H1 (cell line): ENCODE measurements at places on chromosomes 5 and 9. TPM values are rescaled to one million over a fixed set of nuclear protein-coding genes. Genes with fewer than 3 reads are reported as not detected.

The NTNG2 gene
- total RNA-seq: 0.52 and 1.4 TPM in 2 replicates

DNA sequence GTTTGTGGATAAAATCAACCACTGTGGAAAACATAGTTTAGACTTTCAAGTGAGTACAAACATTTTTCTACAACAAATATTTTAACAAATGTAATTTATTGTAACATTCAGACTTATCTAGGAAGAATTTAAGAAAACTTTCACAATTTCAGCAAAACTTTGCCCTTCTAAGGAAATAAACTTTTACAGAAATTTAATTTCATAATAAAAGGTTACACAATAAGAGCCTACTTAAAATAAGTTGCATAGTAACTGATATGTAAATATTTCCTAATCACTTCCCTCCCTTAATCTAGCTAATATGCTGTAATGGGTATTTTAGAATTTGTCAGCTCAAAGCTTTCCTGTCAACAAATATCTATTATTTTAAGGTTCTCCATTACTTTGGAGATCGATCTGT lies 1899.9 kb downstream of the MAT2B start:
- H3K4me3 ChIP-seq: no peak overlapping the region
- no peak for DNase-seq
- no peaks in the 10 kb centered on the region for H3K36me3 ChIP-seq
- no peaks in the 10 kb centered on the region for H3K4me1 ChIP-seq
- H3K27ac ChIP-seq: no peak overlapping the region

The PCDHGA4 gene
- 1.9 and 2.5 TPM in 2 replicates for total RNA-seq

DNA sequence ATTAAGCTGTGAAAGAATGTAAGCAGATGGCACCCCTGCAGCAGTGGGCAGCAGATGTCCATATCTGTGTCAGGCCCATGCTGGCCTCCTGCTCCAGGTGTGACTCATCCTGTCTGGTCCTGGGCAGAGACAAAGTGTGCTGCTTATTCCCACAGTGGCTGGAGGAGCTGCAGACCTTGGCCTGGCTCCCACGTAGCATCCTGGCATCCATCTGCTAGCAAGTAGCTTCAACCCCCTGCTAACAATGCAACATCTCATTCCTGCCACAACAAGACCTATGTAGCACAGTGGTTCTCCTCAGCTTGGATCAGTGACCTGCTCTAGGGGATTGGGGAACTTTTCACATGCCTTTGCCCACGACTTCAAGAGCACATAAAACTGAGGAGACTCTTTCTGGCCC lies 126.4 kb upstream of the SLC12A2 start:
- H3K27me3 ChIP-seq: no peaks in the 10 kb centered on the region
- no peak for DNase-seq
- H3K36me3 ChIP-seq: no peaks in the 10 kb centered on the region
- no peak overlapping the region for H3K4me3 ChIP-seq
- no peak overlapping the region for H3K27ac ChIP-seq

The FGFR4 gene
- total RNA-seq: 74.3 and 88.4 TPM in 2 replicates

GRCh38 chr5:36815871-36816270 lies 60.7 kb upstream of the NIPBL start:
- no peak overlapping the region for H3K27ac ChIP-seq
- no peaks in the 10 kb centered on the region for H3K36me3 ChIP-seq
- no peaks in the 10 kb centered on the region for H3K27me3 ChIP-seq
- H3K4me1 ChIP-seq: no peaks in the 10 kb centered on the region
- DNase-seq: no peak
- H3K4me3 ChIP-seq: no peak overlapping the region

DNA sequence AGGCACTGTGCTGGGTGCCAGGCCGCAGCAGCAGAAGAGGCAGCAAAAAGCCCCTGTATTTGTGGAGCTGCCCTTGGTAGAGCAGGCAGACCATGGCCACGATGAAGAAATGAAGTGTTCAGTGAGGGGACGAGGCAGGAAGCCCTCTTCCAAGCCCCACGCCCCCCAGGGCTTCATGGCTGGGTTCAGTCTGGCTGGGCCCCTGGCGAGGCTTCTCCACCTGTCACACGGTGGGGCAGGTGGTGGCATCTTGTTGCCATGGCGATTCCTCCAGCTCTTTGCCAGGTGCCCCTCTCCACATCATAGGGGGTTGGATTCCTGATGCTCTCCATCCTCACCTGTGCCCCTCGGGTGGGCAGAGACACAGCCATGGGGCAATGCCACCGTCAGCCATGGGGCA lies 21.5 kb downstream of the ADGRD2 start:
- no peak for DNase-seq
- no peak overlapping the region for H3K27ac ChIP-seq
- H3K27me3 ChIP-seq: peaks cover 3% of the 10 kb centered on the region; the same call in 1 of the 2 replicates
- H3K4me1 ChIP-seq: peaks cover 9% of the 10 kb centered on the region
- no peaks in the 10 kb centered on the region for H3K36me3 ChIP-seq
- no peak overlapping the region for H3K4me3 ChIP-seq

DNA sequence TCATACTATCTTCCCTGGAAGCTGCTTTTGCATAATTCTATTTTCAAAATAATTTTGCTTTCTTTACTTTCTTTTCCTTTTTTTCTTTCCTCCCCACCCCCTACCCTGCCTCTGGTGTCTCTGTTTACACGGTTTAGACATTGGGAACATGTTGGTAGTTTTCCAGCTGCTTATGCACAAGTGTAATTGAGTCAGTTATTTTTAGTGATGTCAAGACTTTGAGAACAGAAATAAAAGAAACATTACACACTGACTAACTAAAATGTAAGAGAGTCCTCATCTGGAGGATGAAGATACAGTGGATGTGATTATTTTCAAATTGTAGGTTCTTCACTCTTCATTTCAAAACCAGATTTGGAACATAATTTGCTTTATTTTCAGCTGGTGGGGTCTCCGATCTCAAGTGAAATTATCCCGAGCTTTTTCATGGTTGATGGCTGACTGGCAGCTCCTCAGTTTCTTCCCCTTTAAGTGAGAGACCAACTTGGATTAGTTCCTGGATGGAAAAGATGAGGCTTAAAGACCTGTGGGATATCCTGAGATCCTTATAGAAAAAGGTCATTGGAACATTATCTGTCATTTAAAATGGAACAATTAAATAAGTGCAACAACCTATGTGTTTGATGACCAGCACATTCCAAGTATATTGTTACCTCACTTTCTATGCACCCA lies 154.4 kb upstream of the ZNF462 start:
- H3K36me3 ChIP-seq: no peaks in the 10 kb centered on the region
- no peaks in the 10 kb centered on the region for H3K4me1 ChIP-seq
- H3K4me3 ChIP-seq: no peak overlapping the region
- no peaks in the 10 kb centered on the region for H3K27me3 ChIP-seq
- no peak for DNase-seq
- H3K27ac ChIP-seq: no peak overlapping the region

The CATSPER3 gene
- 0.48 TPM in 1 of 2 replicates, not detected in the other for total RNA-seq

The TLX3 gene
- total RNA-seq: not detected in 2 replicates

DNA sequence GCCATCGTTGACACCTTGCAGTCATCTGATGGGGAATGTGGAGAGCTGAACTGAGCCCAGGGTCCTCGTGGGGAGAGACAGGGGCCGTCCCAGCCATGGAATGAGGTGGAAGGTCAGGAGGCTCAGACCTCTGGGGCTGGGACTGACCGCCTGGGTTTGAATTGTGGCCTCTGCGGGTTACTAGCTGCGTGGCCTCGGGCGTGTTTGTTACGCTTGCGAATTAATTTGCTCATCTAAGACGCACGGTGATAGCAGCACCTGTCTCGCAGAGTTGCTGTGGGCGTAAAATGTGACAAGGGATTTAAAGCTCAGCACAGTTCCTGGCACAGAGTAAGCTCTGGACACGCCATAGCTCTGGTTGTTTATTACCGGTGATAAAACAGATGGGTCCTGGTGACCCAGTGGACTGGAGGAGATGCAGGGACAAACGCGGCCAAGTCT lies 19.4 kb upstream of the DAB2IP start:
- H3K36me3 ChIP-seq: no peaks in the 10 kb centered on the region
- H3K4me3 ChIP-seq: no peak overlapping the region
- H3K27ac ChIP-seq: no peak overlapping the region
- H3K27me3 ChIP-seq: no peaks in the 10 kb centered on the region
- no peak for DNase-seq

GRCh38 chr5:134289509-134290113 lies 63.7 kb upstream of the PPP2CA start:
- H3K27me3 ChIP-seq: no peaks in the 10 kb centered on the region
- no peaks in the 10 kb centered on the region for H3K36me3 ChIP-seq
- H3K4me1 ChIP-seq: no peaks in the 10 kb centered on the region
- H3K4me3 ChIP-seq: no peak overlapping the region
- no peak overlapping the region for H3K27ac ChIP-seq
- DNase-seq: peak; percentile 46

- no peaks in the 10 kb centered on the region for H3K36me3 ChIP-seq
- H3K4me3 ChIP-seq: no peak overlapping the region
- H3K4me1 ChIP-seq: no peaks in the 10 kb centered on the region
Measured at GRCh38 chr5:60312098-60312497, 387.9 kb downstream of the DEPDC1B start.

GRCh38 chr5:17118631-17119030 lies 98.8 kb upstream of the BASP1 start:
- DNase-seq: no peak
- H3K27ac ChIP-seq: no peak overlapping the region
- H3K4me1 ChIP-seq: peaks cover 6% of the 10 kb centered on the region; the same call in 1 of the 2 replicates
- H3K36me3 ChIP-seq: no peaks in the 10 kb centered on the region
- H3K27me3 ChIP-seq: no peaks in the 10 kb centered on the region
- H3K4me3 ChIP-seq: no peak overlapping the region

The PCDHB11 gene
- 0.86 and 1.4 TPM in 2 replicates for total RNA-seq

The CYSTM1 gene
- total RNA-seq: 25.0 and 28.1 TPM in 2 replicates

- H3K4me3 ChIP-seq: no peak overlapping the region
- DNase-seq: no peak
- H3K36me3 ChIP-seq: no peaks in the 10 kb centered on the region
- H3K4me1 ChIP-seq: no peaks in the 10 kb centered on the region
Measured at GRCh38 chr9:127586096-127586495, 26.0 kb upstream of the STXBP1 start.

DNA sequence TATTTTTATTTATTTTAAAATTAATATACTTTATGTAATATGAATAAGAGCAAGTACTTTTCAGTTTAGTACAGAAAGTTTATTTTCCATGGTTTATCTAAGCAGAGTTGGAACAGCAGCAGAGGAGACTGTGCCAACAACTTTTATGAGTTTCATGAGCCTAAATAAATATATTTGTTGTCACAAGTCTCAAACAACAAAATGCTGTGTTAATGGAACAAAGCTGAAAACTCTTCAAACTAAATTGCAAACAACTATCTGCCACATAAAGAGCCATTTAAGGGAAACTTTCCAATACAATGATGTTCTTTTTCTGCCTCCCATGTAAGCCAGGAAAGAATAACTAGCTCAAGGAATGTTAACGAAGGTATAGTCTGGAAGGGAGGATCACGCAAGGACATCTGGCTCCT lies 96.1 kb downstream of the FBN2 start:
- no peak overlapping the region for H3K27ac ChIP-seq
- H3K36me3 ChIP-seq: no peaks in the 10 kb centered on the region
- H3K4me1 ChIP-seq: no peaks in the 10 kb centered on the region
- H3K27me3 ChIP-seq: no peaks in the 10 kb centered on the region

DNA sequence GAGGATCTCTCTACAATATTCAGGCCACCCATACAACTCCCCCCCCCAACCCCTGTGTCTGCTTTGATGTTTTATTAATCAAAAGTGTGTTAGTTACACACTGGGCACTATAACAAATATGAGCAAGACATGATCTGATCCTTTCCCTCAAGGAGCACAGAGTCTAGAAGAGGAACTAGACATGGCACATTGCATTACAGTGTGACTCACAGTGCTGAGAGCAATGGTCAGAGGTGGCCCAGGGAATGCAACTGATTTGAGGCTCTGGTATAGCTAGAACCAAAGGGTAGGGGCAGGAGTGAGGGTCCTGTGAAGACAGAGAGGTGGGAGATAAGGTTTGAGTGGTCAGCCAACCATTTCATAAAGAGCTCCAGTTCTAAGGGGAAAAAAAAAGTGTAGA lies 539.2 kb downstream of the ACTL7B start:
- no peak overlapping the region for H3K4me3 ChIP-seq
- no peak for DNase-seq

The WASHC1 gene
- total RNA-seq: 10.0 and 10.2 TPM in 2 replicates

- H3K4me1 ChIP-seq: 0 out of 2 replicates have a peak, but pooled peaks cover 3% of the 10 kb centered on the region
- H3K27me3 ChIP-seq: no peaks in the 10 kb centered on the region
- H3K36me3 ChIP-seq: no peaks in the 10 kb centered on the region
- H3K4me3 ChIP-seq: no peak overlapping the region
- DNase-seq: peak; percentile 52
Measured at GRCh38 chr9:5876711-5877110, 14.0 kb upstream of the MLANA start.

- no peaks in the 10 kb centered on the region for H3K36me3 ChIP-seq
- no peaks in the 10 kb centered on the region for H3K27me3 ChIP-seq
- H3K27ac ChIP-seq: peak overlapping the region; percentile 53; the same call in 1 of the 2 replicates
- no peak overlapping the region for H3K4me3 ChIP-seq
- peaks cover 32% of the 10 kb centered on the region for H3K4me1 ChIP-seq
Measured at GRCh38 chr9:14273696-14274121, 40.2 kb downstream of the NFIB start.

DNA sequence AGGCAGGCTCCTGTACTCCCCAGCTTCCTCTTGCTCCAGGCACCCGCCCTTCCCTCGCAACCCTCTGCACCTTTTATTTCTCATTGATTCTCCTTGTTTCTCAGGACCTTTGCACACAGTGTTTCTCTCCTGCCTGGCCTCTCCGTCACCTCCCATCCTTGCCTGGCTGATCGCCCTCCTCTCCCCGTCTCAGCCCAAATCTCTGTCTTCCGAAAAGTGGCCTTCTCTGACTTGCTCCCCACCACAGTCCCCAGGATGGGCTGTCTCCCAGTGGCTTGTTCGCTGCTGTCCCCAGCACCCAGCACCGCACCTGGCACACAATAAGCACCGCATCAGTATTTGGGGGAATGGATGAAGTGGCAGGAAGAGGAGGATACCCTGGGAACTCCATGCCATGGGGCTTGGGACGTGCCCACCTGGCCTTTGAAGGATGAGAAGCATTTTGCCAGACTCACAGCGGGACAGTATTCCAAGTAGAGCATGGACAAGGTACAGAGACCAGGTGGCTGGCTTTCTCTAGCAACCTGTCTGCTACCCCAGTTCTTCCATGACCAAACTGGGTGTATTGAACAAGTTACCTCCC lies 62.5 kb downstream of the LMX1B start:
- no peaks in the 10 kb centered on the region for H3K36me3 ChIP-seq
- no peak overlapping the region for H3K4me3 ChIP-seq
- peaks cover 55% of the 10 kb centered on the region for H3K4me1 ChIP-seq
- H3K27ac ChIP-seq: no peak overlapping the region
- no peak for DNase-seq

The C6 gene
- not detected in 2 replicates for total RNA-seq

GRCh38 chr5:61327760-61328753 lies 4.0 kb upstream of the ZSWIM6 start:
- DNase-seq: no peak
- H3K36me3 ChIP-seq: no peaks in the 10 kb centered on the region
- H3K27ac ChIP-seq: no peak overlapping the region
- H3K4me3 ChIP-seq: no peak overlapping the region

The OGN gene
- total RNA-seq: not detected in 2 replicates

The SLCO4C1 gene
- total RNA-seq: 4.5 and 4.9 TPM in 2 replicates
